Activated T-helper 1 cell treated with anti-CD3 and anti-CD28 coated beads, Interleukin-2, amount 50 U/mL, for 16 hours (primary cell): ENCODE measurements at places on chromosomes 1 and 21.

GRCh38 chr1:11207898-11208611, 18.9 kb downstream of the ANGPTL7 start:
- no peak for DNase-seq

DNA sequence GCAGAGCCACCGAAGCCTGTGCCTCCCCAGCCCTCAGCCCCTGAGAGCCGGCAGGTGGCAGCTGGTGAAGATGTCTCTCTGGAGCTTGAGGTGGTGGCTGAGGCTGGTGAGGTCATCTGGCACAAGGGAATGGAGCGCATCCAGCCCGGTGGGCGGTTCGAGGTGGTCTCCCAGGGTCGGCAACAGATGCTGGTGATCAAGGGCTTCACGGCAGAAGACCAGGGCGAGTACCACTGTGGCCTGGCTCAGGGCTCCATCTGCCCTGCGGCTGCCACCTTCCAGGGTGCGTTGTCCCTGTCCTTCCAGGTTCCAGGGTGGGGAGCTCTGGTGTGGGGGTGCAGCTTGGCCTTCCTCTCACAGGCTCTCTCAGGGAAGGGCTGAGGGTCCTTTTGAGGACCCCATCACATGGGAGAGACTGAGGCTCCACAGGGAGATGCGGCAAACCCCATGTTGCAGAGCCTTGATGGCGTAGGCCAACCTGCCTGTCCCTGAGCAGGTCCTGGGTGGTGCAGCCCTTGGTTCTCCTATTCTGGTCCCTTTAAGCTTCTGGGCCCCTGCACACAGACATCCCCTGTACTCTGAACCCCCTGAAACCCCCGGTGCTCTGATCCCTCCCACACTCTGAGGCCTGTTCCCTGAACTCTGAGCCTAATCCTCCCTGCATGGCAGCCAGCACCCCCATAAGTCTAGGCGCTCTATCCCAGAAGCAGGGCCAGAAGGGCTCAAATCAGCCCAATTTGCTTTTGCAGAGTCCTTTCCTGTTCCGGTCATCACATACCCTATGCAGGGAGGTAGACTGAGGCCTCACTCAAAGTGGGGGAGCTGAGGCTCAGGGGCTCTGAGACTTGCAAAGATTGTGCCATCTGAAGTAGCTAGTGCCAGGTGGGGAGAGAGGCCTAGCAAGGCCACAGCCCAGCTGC, 88.5 kb downstream of the TRIM11 start:
- no peak for DNase-seq

GRCh38 chr1:66500301-66500700, 33.7 kb upstream of the SGIP1 start:
- no peak for DNase-seq

GRCh38 chr1:231867607-231868006, 241.0 kb downstream of the DISC1 start:
- no peak for DNase-seq

- no peak for DNase-seq
Measured at GRCh38 chr1:53959664-53960250, 13.6 kb downstream of the LRRC42 start.

DNA sequence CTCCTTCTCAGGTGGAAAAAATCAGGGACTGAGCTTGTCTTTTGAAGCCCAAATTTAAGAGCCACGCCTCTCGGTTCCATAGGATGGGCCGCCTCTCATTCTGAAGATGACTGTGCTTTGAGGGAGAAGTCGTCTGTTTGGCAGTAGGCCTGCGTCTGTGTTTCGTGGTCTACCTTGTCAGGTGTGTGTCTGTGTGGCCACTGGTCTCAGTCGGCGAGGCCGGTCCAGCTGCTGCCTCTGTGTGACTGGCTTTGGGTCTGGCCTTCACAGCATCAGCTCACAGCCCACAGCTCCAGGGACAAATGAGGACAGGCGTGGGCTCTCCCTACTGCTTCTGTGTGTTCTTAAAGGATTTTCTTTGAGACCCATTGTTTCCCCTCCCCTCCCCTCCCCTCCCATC, 50.3 kb downstream of the B3GALT5 start:
- DNase-seq = no peak

DNA sequence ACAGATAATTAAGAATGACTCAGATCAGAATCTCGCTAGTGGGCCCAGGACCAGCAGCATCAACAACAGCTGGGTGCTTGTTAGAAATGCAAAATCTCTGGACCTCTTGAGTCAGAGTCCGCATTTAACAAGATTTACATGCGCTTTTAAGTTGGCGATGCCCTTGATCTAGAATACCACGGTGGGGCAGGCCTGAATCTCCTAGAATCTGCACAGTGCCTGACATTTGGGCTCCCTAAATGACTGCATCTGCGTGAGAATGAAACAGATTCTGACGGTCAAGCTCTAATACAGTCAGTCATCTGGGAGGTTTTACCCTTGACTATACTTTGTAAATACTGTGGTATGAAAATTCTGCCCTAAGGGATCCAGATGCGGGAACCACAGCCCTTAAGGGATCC, 17.2 kb upstream of the RAB29 start:
- DNase-seq = no peak

GRCh38 chr1:180614730-180615129, 17.1 kb upstream of the XPR1 start:
- DNase-seq = no peak

DNA sequence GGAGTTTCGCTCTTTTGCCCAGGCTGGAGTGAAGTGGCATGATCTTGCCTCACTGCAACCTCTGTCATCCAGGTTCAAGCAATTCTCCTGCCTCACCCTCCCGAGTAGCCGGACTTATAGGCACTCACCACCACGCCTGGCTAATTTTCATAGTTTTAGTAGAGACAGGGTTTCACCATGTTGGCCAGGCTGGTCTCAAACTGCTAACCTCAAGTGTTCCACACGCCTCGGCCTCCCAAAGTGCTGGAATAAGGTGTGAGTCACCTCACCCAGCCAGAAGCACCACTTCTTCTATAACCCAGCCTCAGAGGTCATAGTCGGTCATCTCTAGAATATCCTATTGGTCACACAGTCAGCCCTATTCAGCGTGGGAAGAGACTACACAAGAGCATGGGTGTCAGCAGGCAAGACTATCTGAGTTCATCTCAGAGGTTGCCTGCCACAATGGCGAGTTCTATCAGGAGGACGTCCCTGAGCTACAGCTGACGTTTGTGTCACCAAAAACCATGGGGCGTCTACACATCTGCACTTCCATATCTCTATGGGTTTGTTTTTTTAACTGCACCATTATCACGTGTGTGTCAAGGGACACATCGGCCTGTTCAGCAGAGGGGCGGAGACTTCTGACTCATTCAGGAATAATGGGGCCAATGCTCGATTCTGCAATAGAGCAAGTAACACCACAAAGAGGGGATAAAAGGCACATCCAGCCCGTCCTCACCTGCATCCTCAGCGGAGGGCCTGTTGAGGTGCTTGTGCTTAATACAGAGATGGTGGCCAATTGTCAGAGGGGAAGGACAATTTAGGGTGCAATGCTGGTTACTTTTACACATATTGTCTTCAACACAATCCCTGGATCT, 256.3 kb upstream of the IRF2BP2 start:
- DNase-seq = no peak

GRCh38 chr21:45522986-45523385, 19.3 kb downstream of the SLC19A1 start:
- DNase-seq = no peak

DNA sequence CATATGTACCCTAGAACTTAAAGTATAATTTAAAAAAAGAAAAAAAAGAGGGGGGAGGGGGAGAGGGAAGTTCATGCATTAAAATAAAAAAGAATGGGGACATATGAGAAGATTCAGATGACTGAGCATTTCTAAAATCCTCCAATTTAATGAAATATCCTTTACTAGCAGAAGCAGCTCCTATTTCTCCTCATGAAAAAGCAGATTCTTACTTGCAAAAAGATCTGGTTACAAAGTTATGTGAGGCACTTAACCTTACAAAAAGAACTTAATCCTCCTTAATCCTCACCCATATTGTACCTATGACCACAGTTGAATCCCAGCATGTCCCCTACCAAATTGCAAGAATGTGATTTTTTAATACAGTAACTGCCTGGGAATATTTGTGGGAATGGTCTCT, 298.5 kb downstream of the SRGAP2C start:
- DNase-seq = no peak
